ENCODE measurements at places on chromosomes 12 and 14.

GRCh38 chr12:47858511-47859266 is 39.0 kb upstream of the HDAC7 start:
- no peak for DNase-seq

- no peak for DNase-seq
Measured at GRCh38 chr14:24232645-24233537, at the start of gene GMPR2. Gene GMPR2, plus strand, starts transcription at chr14:24232929. Its CDS starts 325 bp downstream, at chr14:24233254.

DNA sequence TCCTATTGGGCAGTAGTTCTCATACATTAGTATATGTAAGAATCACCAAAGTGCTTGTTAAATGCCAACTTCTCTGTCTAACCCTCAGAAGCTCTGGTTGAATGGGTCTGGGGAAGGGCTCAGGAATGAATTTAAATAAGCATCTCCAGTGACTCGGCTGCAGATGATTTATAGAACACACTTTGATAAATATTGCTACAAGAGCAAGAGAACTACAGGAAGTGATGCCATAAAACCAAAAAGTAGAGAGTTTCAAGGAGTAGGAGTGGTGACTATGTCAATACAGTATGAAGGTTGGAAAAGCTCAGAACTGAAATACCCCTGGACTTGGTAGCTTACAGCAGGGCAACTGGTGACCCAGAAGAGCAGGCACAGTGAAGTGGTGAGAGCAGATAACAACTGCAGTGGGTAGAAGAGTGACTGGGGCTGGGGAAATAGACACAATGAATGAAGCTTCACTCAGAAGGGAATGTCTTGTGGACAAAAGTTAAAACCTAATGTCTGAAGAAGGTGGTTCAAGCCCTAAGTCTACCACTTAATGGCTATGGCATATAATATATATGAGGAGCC is 8.0 kb upstream of the PLEKHA5 start:
- no peak for DNase-seq

DNA sequence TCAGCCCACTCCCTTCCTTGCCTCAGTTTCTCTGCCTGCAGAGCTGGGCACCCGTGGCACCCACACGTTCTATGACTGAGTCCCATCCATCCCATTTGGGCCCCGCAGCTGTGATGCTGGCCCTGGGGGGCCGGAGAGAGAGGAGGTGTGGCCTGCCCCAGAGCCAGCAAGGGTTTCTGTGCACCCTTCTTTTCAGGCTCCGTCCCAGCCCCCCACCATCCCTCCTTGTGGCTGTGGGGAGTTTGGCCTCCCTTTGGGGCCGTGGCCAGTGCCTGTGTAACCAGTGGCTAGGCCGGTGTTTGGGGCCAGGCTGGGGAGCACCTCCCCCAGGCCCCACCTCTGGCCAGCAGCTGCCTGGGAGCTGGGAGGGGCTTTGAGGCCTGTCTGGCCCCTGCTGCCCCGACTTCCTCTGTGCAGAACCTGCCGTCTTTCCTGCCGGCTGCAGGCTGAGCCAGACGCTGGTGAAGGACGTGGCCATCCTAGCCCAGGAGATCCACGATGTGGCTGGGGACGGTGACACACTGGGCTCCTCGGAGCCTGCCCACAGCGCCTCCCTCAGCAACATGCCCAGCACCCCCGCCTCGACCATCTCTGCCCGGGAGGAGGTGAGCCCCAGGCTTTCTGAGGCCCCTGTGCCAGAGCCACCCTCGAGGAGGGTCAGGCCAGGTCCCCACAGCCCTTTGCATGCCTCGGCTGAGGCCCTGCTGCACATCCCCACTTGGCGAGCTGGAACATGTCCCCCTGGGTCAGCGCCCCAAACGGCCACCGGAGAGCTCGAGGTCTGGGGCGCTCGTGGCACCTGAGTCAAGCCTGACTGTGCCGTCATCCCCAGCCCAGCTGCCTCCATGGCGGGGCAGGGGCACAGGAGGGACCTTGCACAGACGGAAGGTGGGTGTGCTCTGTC is 27.7 kb downstream of the CEP170B start:
- DNase-seq: no peak

GRCh38 chr12:2893007-2893406 is 2.3 kb downstream of the TULP3 start:
- peak; percentile 68 for DNase-seq

- no peak for DNase-seq
Measured at GRCh38 chr14:54186821-54187763, 209.7 kb upstream of the CDKN3 start.

GRCh38 chr14:99064262-99064954 is 207.6 kb downstream of the BCL11B start:
- DNase-seq: no peak

- DNase-seq: no peak
Measured at GRCh38 chr12:3655328-3655900, 97.5 kb downstream of the CRACR2A start.

GRCh38 chr14:74240794-74241651 is 1.8 kb downstream of the VSX2 start:
- no peak for DNase-seq

- no peak for DNase-seq
Measured at GRCh38 chr12:95988506-95989275, 7.5 kb downstream of the HAL start.

- DNase-seq: no peak
Measured at GRCh38 chr14:32565256-32565655, 236.2 kb downstream of the AKAP6 start.

GRCh38 chr12:14185427-14186192 is 179.9 kb upstream of the ATF7IP start:
- peak; percentile 5 for DNase-seq

DNA sequence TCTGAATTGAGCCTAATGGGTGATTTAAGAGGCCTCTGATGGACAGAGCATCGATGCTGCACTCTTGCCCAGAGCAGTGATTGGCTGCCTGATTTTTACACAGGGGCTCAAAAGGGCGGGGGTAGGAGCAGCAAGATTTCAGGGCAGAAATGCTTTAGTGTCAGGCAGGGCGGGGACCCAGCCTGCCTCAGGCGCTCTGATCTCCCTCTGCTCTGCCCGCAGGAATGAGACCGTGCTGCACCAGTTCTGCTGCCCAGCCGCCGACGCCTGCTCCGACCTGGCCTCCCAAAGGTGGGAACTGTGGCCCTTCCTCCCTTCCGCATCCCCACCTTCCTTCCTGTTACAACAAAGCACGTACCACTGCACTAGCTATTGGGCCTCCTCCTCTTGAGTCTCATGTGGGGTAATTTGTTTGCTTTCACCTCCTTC is 32.4 kb downstream of the IQSEC3 start:
- DNase-seq: no peak

- no peak for DNase-seq
Measured at GRCh38 chr14:65780566-65780965, 368.0 kb downstream of the FUT8 start.

DNA sequence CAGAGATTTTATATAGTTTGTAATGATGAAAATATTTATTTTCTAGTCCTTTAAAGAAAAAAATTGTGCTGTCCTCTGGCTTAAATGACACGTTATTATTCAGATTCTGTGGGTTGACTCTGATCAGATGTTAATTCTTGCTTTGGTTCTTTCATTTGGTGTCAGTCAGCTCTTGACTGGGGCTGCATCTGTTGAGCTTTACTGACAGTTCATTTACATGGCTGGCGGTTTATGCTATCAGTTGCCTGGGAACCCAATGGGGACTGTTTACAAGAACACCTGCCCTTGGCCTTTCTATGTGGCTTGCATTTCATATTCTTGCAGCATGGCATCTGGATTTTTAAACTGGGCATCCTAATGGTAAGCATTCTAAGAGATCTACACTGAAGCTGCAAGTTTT is 667.1 kb upstream of the FBXO33 start:
- no peak for DNase-seq

DNA sequence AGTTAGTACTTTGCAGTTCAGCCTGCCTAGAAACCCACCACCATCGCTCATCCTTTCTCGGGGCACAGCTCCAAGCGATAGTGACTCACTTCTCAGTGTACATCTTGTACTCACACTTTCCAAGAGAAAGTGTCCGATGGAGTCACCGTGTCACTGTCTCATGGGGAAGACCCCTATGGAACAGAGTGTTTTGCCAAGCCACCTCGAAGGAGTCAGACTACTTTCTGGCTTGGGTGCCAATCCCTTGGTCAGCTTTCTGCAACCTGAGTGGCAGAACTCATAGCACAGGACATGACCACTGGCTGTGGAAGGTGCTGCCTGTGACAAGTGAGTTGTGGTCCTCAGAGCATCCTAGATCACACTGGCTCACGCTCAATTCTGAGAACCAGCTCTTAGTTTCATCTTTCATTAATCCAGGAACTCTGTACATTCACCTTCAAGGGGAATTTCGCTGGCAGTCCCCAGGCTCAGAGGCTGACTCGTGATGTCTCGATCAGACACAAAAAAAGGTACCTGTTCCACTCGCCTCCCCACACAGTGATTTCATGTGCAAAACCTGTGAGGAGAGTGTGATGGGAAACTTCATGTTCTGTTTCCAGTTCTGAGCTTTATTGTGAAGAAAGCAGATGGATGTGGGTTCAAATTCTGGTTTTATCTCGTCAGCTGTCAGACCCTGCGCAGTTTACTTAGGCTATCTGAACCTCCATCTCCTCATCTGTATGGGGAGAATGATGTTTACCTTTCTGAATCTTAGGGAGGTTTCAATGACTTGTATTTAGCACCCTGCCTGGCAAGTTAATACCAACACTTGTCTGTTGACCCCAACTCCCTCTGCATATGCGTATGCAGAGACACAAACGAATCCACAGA is 127.3 kb upstream of the CCND2 start:
- no peak for DNase-seq

DNA sequence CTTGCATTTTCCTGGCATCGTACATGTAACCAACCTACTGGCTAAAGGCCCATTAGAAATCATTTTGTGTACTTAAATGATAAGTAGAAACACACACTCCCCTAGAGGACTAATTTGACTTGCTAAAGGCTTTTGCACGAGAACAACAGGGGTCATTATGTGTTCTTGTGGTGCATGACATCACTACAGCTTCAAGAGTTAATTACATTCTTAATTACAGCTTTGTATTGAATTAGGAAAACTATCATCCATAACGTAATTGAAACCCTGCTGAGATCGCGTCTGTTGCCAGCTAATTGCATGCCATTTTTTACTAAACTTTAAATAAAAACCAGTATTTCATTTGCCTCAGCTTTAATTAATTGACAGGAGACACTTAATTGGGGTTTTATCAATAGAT is 51.4 kb downstream of the TMEM132C start:
- no peak for DNase-seq

Data from amniotic stem cell (primary cell).